Pulmonary artery endothelial cell (primary cell): ENCODE measurements at places on chromosomes 4 and X. TPM values are rescaled to one million over a fixed set of nuclear protein-coding genes. Genes with fewer than 3 reads are reported as not detected.

DNA sequence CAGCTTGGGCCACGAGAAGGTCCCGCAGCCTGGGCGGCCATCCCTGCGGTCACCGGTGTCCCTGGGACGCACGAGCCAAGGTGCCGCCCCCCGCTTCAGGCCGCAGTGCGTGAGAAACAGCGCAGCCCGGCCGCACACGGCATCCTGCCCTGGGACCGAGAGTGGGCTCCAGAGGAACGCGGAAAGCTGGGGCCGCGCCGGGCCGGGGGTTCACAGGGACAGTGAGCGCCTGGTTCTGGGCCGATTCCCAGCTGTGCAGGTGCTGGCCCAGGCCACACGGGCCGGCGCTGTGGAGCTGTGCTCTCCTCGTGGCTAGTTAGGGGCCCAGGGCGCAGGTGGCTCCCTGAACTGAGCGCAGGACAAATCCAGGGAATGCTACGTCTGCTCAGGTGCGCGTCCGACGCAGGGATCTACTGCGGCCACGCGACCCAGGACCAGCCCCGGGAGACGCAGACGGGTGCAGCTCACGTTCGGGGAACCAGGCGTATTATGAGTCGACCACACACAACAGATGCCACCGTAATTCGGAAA, 25.8 kb upstream of the GTPBP6 start:
- no peak for DNase-seq

GRCh38 chr4:109191216-109191615, 111.2 kb downstream of the COL25A1 start:
- no peak for DNase-seq

Gene PAGE1
- not detected in 2 replicates for total RNA-seq

DNA sequence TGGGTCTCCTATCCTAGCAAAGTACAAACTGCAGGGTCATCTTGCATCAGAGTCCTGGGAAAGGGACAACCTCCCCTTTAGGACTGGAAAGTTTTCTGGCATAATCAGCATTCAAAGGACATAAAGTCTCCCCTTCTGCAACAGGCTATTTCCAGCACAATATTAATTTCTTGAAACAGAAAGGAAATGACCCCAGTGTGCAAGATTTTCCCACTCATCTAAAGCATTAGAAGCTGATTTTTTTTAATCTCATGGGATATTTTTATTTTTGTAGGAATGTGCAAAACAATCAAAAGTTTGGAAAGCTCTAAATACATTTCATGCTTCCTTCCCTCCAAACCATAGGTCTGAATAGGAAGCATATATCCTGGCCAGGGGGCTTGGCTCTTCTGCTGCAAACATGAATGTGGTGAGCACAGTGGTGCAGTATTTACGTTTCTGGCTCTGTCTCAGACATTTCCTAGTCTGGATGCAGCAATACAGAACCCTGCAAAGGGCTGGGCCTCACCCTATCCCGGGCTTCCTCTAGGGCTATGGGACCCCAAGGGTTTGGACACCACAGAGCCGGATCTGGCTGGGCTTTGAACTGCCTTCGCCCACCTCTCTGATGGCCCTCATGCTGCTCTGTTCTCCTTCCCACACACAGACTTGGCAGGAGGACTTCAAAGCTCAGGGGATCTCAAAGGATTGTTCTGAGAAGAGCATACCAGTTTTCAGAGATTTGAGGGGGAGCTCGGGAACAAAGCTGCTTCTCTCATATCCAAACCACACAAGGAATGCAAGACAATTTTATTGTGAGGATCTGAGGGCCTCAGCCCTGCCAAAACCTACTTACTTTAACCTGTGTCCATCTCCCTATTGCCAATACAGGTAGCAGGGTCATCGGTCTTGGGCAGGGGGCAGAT, 64.9 kb downstream of the POLR2B start:
- DNase-seq = no peak

Gene NDUFA1
- 68.0 and 100 TPM in 2 replicates for total RNA-seq

GRCh38 chr4:94446386-94446785, 5.4 kb upstream of the PDLIM5 start:
- no peak for DNase-seq

Gene MAGEA12
- not detected in 2 replicates for total RNA-seq

Gene TMEM31
- not detected in 2 replicates for total RNA-seq

GRCh38 chr4:3469386-3470243, 6.5 kb downstream of the DOK7 start:
- DNase-seq = no peak

Gene GATA1
- not detected in 2 replicates for total RNA-seq

GRCh38 chr4:182885738-182886077, 31.5 kb downstream of the DCTD start:
- DNase-seq = no peak

DNA sequence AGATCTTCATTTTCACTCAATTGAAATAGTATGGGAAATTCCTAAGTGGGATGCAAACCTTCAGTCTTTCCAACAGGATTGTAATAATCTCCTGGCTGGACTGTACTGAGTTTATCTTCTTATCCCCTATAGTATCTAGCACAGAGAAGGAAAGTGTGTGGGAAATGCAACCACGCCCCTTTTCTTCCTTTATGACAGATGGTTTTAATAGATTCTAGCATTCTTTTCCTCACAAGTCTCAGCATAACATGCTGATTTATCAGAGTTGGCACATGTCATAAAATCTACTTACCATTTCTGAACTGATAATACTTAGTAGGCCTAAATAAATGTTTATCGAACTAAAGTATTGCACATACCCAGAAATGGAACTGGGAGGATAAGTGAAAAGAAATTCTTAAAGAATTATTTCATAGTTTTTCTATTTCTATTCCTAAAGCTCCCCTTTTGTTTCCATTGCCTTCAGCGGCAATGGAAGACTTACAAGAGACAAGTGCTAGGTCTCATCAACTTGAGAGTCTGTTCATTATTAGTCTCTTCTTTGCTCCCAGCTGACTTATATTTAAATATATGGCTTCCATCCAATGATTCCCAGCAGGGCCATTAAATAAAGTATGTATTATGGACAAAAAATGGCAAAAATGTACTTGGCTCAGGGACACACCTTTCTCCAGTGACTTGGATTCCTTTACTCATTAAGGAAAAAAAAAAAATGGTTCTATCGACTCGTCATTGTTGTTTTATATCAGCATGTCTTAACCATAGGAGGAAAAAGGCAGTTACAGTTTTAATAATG, 484.5 kb downstream of the IL1RAPL1 start:
- no peak for DNase-seq

Gene ZNF630
- total RNA-seq = 0.40 and 2.3 TPM in 2 replicates

Gene C1GALT1C1
- 68.4 and 86.1 TPM in 2 replicates for total RNA-seq

DNA sequence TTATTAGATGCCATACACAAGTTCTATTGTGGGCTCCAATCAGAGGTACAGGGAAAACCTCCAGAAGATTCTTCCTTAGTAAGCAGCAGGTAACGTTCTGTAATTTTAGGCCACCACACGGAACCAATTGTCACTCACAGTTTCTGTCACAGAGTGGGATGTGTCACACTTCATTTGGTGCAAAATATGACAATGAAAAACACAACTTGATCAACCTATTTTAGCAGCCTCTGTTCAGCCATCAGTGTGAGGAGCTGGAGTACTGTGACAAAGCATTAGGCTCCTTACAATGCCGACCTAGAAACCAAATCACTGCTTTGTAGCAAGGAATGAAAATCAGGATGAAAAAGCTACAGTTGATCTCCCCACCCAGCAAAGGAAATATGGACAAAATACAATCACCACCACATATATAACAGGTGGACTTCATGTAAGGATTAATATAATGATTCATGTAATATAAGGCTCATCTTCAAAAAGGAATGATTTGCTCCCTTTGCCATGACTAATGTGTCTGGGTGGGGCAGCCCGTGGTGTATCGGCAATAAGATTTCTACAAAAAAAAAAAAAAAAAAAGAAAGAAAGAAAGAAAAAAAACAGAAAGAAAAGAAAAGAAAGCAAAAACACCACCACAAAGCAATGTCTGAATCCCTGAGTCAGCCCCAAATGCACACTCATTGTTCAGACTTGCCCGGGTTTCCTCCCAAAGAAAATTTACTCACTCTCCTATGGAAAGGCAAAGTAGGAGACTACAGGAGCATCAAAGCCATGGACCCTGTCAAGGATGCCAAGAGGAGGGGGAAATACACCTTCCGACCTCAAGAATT, 36.0 kb downstream of the SLC9A7 start:
- no peak for DNase-seq

DNA sequence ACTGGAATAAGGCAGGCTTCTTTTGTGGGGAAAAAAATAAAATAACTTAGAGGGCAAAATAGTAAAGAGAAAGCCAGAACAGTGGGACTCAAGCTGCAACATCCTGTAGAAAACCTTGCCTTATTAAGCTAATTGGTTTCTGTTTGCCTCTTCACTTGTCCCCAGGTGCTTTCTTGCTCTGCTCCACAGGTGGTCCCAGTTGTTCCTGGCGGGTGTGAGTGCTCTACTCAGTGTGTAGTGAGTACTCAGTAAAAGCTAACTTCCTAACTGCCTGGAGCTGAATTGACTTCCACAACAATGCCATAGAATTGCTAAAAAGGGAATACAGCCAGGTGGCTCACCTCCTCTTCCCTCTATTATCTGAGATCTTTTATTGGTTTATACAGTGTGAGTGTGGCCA, 930.2 kb downstream of the C4orf33 start:
- no peak for DNase-seq

DNA sequence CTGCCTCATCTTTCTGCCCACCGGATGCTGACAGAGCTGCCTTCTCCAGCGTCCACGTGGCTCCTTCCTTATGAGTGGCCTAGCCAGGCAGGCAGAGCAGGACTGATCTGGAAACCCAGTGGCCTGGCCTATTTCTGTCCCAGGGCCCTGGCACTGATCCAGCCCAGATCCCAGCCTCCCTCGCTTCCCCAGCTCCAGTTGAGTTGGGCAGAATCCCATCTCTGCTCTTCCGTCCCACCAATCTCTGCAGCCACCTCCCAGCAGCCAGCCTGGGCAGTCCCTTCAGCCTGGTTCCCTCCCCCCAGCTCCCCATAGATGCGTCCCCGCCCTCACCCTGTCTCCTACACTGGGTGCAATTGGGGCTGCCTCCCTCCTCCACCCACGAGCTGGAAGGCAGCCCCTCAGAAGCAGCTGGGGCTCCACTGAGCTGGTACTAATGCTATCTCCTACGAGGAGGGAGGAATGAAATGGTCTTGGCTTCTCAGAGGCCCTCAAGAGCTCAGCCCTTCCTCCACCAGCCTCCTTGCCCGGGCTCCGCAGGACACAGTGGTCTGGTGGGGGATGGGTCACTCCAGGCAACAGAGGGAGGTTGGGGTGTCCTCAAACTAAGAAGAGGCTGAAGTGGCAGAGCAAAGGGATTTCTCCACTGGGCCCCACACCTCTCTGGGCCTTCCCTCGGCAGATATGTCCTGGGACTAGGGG, 94.2 kb downstream of the PJA1 start:
- no peak for DNase-seq

- no peak for DNase-seq
Measured at GRCh38 chr4:126247409-126247808, 932.7 kb downstream of the FAT4 start.
